Stimulated activated CD8-positive, alpha-beta memory T cell treated with anti-CD3 and anti-CD28 coated beads, Interleukin-7, amount 100 ng/mL, for 4 hours (primary cell): ENCODE measurements at places on chromosomes 16 and 17.
A peak's percentile ranks its signal among the peaks of the same experiment; 100 is the strongest.

- DNase-seq = no peak
These were observed 143.0 kb downstream of the GAS7 start for GRCh38 chr17:10055262-10055975.

- DNase-seq = no peak
These were observed 1.9 kb upstream of the SLC46A1 start for GRCh38 chr17:28407974-28408306.

DNA sequence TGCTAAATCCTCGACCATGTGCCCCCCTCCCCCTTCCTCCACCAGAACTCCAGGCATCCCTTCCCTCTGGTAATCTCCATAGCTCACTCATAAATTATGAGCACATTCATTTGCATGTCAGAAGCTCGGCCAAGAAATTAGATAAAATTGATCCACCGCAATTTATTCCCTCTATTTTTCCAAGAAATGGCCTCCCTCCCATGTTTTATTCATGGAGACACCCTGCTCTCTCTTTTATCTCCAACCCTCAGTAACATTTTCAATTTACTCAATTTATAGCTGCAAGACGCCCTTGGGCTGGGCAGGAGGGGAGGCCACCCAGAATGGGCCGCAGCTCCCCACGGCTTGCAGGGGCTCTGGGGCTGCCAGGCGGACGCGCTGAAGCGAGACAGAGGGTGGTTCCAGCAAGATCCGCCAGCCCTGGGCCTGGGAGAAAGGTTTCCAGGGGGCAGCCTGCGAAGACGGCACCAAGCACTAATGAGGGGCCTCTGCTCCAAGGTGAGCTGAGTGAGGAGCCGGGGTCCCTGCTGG, 54.7 kb upstream of the ZNF423 start:
- DNase-seq = no peak

- no peak for DNase-seq
These were observed 7.2 kb downstream of the CTF1 start for GRCh38 chr16:30903596-30903995.

DNA sequence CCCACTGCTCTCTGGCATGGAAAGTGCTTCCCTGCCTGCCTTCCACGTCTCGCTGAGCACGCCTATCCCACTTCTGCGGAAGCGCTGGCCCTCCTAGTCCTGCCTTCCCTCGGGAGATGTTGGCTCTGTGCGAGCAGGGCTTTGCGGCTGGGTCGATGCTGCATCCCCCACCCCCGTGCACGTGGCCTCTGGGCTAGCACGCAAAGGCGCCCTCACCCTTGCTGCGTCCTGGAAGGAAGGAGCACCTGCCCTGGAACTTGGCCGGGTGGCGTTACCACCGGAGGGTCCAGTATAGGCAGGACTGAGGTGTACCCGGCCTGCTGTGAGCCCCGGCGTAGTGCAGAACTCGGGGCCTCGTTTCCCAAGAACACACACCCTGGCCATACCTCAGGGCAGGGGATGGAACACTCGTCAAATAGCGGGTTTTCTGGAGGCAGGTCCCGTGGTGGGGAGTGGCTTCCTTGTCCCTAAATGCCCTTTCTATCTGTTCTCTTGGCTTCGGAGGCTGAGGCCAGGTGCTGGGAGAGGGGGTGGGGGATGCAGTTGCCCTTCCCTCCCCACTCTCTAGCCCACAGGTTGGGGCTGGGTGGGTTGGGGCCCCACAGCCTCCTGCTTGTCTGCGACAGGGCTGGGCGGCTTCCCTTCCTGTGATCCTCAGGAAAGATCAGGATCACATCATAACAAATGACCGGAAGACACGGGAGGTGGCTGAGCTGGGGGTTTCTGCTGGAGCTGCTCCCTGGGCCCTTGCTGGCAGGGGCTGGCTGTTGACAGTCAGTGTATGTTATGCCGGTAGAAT, 17.4 kb downstream of the BAIAP2 start:
- DNase-seq = no peak

GRCh38 chr17:46121165-46121764, 72.0 kb downstream of the KANSL1 start:
- no peak for DNase-seq

DNA sequence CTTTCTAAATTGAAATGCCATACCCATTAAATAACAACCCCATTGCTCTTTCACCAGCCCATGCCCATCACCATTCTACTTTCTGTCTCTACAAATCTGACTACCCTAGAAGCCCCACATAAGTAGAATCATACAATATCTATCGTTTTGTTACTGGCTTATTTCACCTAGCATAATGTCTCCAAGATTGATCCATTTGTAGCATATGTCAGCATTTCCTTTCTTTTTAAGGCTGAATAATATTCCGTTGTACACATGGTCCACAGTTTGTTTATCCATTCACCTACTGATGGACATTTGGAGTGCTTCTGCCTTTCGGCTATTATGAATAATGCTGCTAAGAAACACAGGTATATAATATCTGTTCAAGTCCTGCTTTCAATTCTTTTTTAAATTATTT, 393.1 kb upstream of the SOX9 start:
- no peak for DNase-seq

DNA sequence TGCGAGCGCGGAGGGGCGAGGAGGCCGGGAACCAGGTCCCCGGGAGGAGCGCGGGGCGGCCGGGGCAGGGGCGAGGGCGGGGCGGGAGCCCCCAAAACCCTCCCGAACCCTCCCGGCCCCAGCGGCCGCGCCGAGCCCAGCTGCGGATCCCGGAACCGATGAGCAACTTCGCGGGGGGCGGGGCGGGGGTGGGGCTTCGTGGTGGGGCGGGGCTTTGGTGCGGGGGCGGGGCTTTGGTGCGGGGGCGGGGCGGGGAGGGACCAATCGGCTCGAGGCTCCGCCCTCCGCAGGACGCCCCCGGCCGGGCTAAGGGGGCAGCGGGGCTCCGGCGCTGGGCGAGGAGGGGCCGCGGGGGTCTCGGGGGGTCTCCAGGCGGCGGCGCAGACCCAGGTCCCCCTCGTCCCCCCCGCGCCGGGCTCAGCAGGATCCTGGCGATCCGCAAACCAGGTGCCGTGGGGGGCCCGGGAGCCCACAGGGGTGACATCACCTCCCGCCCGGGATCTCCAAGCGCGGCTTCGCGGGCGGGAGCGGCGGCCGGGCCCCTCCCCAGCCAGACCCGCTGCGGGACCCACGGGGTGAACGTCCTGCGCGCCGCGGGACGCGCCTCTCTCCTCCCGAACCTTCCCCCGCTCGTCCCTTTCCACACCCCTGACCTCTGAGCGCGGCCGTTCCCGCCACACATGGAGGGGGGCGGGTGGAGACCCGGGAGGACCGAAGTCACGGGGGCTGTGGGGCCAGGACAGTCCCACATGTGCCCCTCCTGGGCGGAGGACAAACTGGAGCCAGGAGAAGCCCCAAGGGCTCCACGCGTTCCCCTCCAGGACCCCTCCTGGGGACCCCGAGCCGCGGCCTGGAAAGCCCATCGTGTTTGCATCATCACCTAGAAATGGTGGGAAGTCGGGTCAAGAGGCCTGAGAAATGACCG, at the start of gene ABR:
TSS of gene ABR (minus strand) at position 164 of the 925 bp plus-strand sequence. CDS start 254 bp downstream, outside the sequence.
- peak; percentile 60 for DNase-seq

GRCh38 chr17:51372345-51373004, 112.1 kb downstream of the UTP18 start:
- DNase-seq = no peak

DNA sequence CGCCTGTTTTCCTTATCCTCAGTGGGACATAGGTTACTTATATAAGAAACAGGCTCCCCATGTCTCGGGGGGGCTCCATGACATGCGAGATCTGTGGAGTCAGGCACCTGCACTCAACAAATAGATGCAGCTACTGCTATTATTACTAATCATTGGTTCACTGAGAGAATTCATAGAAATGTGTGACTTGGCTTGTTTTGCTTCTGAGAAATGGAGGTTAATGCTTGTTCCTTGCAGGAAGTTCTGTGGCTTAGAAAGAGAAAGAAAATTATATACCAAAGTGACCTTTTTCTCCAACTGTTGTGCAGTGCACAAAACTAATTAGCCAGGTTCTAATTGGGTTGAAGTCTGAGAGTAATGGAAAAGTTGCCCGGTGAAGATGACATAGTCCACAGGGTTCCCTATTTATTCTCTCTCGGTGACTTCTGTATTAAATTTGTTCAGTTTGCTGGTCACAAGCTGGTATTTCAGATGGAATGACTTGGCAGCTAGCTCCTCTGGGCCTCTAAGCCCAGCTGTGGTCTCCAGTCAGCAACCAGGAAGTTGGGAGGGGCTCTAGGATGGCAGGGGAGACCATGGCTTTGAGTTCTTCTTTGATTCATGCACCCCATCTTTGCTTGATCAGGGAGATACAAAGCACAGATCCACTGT, 17.6 kb upstream of the MAF start:
- no peak for DNase-seq

DNA sequence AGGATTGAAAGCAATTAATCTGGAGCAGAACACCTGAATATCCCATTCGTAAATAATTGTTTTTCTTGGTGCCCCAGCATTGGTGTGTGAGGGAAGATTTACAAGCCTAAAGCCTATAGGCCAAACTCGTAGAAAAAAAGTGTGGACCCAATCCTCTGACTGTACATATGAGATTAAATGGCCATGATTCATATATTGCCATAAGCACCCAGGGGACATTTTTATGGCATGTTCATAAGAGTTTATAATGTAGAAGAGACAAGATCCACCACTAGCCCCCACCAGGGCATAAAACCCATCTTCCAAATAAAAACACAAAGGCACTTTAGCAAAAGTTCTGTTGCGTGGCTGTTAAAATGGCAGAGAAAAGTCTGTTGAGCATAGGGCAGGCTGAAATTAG, 15.5 kb upstream of the SALL1 start:
- DNase-seq = no peak

GRCh38 chr17:1640329-1641064, 5.0 kb downstream of the SCARF1 start:
- DNase-seq = no peak

DNA sequence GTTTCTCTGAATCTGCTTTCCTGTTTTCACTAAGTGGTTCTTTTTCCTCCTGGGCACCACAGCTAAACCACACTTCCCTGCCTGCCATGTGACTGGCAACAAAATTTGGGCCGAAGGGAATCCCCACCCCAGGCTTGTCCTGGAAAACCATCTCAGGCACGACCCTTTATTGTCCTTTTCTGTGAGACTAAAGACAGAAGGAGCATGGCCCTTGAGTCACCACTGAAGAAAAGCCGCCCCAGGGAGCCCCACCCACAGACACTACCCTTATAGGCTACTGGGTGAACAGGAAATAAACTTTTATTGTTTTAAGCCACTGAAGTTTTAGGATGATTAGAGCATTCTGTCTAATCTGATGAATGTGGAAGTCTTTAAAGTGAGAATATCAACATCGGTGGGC, 88.6 kb upstream of the BRD7 start:
- DNase-seq = no peak

DNA sequence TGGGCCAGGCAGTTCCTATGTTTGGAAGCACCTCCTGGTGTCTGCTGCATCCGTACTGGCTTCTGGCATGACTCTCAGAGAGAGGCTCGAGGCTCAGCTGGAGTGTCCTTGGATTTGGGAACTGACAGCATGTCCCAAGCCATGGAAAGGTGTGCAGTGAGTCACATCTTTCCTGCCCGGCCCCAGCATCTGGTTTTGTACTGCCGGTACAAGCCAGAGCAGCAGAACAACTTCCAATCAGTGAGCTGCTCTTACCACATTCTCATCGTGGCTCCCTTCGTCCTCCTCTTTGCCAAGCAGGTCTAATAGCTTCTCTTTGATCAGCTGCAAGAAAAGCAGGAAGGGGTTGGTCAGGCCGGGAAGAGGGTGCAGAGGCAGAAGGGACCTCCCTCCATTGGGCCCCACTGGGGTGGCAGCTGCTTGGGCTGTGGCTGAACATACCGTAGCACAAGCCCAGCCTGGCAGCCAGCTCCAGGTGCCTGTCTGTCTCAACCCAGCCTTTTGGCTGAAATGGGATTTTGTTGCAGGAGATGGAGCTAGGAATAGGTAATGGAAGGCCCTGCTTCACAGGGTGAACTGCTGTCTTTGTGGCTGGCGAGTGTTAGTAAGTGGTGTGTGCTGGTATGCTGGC, 24.2 kb downstream of the SPACA3 start:
- DNase-seq = no peak

GRCh38 chr16:24821129-24821528, 24.6 kb upstream of the SLC5A11 start:
- no peak for DNase-seq

DNA sequence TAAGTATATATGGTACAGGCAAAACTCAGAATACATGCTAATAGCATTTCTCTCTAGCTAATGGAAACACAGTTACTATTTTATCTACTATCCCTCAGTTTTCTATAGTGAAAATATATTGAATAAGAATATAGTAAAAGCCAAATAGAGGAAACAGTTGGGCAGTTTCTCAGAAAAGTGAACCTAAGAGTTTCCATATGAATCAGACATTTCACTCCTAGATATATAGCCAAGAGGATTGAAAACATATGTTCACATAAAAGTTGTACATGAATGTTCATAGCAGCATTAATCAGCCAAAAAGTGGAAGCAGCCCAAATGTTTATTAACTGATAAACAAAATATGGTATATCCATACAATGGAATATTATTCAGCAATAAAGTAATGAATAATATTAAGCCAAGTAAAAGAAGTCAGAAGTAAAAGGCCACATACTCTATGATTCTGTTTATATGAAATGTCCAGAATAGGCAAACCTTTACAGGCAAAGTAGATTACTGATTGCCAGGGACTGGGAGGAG, 134.6 kb downstream of the CYB561 start:
- no peak for DNase-seq

GRCh38 chr16:30478766-30479478, 6.4 kb downstream of the ITGAL start:
- DNase-seq = no peak

GRCh38 chr16:80947708-80948625, 58.7 kb downstream of the CMC2 start:
- no peak for DNase-seq

DNA sequence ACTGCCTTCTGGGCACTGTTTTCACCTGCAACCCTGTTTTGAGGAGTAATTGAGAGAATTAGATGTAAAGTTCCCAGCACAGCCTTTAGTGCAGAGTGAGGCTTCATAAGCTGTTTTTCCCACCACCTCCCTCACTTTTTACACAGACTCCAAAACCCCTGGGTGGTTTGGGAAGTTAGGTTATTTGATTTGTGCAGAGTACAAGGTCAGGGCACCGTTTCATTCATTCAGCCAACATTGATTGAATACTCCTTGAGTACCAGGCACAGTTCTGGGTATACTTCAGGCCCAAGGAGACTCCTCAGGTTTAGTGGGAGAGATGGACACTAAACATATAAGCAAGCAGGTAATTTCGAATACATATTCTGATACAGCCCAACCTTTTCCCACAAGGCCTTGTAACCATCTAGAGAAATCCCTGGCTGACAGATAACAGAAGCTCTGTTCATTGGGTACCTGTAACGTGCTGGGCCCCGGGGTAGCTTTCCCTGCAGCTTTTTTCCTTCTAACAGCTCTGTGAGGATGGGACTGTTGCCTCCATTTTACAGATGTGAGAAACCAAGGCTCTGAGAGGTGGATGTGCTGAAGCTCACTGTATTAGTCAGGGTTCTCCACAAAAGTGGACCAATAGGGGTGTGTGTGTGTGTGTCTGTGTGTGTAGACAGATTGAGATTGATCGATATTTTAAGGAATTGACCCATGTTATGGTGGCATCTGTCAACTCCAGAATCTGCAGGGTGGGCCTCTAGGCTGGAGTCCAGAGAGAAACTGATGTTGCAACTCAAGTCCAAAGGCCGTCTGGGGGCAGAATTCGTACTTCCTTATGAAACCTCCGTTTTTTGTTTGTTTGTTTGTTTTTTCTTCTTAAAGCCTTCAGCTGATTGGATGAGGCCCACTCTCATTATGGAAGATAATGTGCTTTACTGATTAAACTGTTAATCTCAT, 234.7 kb downstream of the SNX29 start:
- DNase-seq = no peak
